Urinary bladder (tissue), 4 donors: ENCODE measurements at places on chromosomes 7 and 10.

GRCh38 chr7:11104578-11104977 lies 130.9 kb downstream of the PHF14 start:
- DNase-seq = no peak

DNA sequence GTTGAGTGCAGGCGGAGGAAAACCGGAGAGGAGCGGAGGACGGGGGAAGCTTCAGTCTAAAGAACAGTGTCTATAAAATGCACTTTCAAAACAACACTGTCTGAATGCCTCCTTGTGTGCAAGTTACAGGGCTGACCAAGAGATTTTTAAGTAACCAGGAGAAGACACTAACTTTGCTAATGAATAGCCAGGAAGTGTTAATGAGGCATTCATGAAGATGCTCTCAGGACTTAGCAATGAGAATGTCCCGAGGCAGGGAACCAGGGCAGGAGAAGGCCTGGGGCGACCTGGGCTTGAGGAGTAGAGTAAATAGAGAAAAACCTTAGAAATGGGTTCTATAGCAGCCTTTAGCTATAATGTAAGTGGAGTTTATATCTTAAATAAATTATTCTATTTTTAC lies 312.1 kb downstream of the SKIDA1 start:
- no peak for DNase-seq

- no peak for DNase-seq
Observed at GRCh38 chr10:85848756-85849155, 517.8 kb downstream of the GRID1 start.

DNA sequence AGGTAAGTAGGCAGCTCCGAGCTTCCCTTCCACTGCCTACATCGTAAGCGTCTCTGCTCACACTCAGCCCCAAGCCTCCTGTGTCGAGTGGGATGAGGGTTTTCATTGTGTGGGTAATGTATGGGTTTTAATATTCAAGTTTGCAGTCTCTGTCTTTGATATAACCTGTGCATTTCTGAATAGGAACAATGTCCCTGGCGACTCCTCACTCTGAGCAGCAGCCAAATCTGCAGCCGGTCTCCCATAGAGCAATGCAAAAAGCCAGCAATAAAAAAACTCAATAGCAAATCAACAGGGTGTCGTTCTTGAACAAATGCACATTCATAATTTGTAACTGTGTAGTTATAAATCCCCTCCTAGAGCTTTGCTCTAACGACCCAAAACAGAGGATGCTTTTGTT lies 33.4 kb downstream of the PPP1R17 start:
- no peak for DNase-seq

GRCh38 chr10:31936933-31937332 lies 8.3 kb upstream of the ARHGAP12 start:
- DNase-seq = no peak

GRCh38 chr10:97412891-97413304 lies 11.8 kb upstream of the RRP12 start:
- DNase-seq = peak; percentile 50

GRCh38 chr7:112938863-112939573 lies 147.6 kb downstream of the GPR85 start:
- peak; percentile 23 for DNase-seq

DNA sequence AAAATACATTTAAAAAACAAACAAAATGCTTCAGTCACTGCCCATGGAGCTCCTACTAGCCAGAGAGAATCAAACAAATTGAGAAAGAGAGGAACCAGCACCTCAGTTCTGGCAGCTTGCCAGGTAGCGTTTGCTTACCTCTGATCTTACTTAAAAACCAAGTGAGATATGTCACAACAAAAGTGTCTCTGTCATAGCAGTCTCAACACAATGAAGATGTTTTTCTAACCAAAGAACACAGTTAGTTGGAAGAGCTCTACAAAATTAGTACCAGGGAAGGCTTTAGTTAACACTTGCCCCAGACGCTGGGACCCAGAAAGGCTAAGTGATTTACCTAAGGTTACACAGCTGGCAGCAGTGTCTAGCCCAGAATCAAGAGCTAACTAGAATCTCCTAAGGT lies 3.4 kb downstream of the DOCK4 start:
- DNase-seq = no peak

DNA sequence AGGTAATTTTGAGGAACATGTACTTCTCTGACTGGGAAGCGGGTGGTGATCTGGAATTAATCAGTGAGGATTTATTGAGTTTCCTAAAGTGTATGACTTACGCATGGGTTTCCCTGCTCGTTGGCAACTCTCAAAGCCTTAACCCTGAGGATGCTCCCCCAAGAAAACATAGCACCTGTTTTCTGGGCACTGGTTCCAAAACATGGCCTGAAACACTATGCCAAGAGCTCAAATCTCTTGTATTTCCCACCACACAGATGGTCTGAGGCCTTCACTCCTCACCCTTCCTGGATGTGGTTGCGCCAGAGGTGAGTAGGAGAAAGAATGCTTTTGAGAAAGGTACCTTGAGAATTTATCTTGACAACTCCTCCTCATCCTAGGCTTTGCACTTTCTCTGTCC lies 250.4 kb downstream of the FZD1 start:
- DNase-seq = no peak

DNA sequence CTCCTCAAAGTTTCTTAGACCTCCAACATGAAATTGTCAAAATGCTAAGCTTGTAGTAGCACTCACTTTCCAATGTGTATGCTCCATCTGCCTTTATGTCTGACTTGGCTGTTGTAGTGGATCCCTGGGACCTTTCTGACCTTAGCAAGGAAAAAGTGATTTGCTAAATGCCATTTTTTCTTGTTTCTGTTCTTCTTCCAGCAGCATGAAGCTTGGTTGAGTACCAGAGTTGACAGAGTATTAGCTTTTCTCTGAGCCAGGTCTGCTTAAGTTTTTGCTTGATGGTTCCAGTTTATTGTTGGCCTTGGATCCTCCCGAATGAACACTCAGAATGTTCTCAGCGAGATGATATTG lies 168.7 kb downstream of the SND1 start:
- no peak for DNase-seq

DNA sequence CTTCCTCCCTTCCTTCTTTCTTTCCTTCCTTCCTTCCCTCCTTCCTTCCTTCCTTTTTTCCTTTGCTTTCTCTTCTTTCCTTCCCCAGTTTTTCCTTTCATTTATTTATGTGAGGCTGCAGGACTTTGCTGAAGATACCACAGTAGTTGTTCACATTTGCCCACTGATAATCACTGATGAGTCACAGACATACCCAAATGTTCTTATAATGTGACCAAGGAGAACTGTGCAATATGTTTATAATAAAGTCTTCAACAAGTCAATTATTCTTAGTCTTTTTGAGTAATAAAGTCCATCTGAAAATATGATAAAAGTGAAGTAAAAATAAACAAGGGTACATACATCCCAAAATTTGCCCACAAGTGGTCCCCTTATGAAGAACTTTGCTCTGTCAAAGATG lies 159.7 kb downstream of the GNAI1 start:
- DNase-seq = no peak

GRCh38 chr10:24331457-24331856 lies 122.5 kb downstream of the KIAA1217 start:
- no peak for DNase-seq

- no peak for DNase-seq
Observed at GRCh38 chr7:45993621-45994020, 72.5 kb upstream of the IGFBP3 start.

- no peak for DNase-seq
Observed at GRCh38 chr7:110307776-110308175, 783.2 kb upstream of the LRRN3 start.

GRCh38 chr10:2392145-2392812 lies 655.0 kb upstream of the ADARB2 start:
- peak; percentile 85 for DNase-seq

- no peak for DNase-seq
Observed at GRCh38 chr10:44292390-44293002, 92.4 kb downstream of the CXCL12 start.

- DNase-seq = no peak
Observed at GRCh38 chr7:27156916-27157701, 634 bp upstream of the HOXA7 start.

DNA sequence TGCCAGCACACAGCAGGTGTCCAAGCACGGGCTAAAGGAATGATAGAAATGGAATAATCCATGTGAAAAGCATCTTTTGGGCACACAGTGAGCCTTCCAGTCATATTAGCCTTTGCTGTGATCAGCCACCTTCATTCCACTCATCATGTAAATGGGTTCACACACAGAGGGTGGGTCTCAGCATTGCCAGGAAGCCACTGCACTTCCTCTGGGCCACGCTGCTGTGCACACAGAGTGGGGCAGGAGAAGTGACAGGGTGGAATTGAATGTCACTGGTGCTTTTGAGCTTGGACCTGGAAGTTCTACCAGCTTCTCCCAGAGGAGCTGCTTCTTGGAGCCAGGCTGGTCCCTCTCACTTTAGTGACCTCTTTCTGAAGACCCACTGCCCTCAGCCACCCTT lies 203.5 kb downstream of the USP6NL start:
- DNase-seq = no peak

DNA sequence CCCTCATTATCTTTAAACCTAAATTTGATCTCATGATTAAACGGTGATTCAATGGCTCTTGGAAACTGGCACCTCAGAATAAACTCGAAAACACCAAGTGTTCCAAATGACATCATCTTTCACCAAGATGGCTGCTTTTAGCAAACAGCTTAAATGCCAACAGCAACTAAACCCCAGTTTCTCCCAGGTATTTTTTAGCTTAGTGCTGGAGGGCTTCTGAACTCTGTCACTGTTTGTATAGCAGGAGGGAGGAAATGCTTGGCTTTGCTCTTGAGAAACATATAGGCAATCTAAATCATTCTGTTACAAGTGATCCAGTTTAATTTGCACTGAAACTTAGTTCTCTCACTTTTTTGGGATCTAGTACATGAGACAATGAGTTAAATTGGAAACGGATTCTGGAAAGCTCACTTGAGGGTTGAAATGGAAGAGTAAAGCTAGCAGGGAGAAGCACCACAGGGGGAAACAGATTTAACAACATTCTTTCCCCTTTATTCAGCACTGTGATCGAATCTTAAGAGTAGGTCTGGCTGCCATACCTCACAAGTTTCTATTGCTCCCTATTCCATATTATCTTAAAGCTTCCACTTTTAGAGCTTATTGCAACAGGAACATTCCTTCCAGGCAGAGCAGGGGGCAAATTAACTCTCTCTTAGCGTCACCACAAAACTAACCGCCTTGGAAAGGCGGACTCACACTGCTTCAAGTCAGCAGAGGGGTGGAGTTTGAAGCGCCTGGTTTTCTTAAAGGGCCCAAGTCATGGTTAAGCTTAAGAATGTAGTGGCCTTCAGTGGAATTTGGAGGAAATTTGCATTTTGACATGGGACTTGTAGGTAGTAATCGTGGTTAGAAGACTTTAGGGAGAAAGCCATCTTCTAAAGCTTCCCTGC lies 1.8 kb upstream of the CCDC6 start:
- DNase-seq = peak; percentile 52

GRCh38 chr10:100710151-100710871 lies 35.1 kb upstream of the PAX2 start:
- DNase-seq = no peak
